Fibroblast of skin of right quadriceps (primary cell): ENCODE measurements at places on chromosomes 3 and 15.
A peak's percentile ranks its signal among the peaks of the same experiment; 100 is the strongest.

- no peak for DNase-seq
Observed at GRCh38 chr15:33649217-33649933, 318.9 kb upstream of the CHRM5 start.

DNA sequence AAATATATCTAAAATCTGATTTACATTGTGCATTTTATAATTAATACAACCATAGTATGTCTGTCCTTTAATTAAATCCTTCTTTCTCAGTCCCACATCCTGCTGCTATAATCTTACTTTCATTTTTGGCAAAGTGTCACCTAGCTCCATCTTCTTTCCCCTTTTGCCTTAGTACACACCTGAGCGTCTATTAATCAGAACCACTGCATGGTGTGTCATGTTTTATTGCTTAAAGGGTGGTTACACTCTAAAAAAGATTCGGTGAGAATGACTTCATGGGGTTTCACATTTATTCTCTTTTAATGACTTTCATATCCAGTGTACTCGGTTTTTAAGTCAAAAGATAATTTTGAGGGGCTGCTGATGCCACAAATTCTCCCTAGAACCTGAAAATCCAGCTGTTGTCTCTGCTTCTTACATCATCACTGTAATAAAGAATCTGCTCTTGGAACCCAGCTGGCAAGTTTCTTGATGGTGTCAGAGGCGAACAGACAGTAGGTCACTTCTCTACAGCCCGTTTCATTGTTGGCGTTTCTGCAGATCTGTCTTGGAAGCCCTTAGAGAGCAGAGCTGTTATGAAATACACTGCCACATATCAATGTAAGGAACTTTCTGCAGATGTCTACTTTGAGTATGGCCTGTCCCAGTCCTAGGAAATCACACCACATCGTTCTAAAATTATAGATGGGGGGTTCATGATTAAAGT is 99.7 kb downstream of the TIGIT start:
- no peak for DNase-seq

DNA sequence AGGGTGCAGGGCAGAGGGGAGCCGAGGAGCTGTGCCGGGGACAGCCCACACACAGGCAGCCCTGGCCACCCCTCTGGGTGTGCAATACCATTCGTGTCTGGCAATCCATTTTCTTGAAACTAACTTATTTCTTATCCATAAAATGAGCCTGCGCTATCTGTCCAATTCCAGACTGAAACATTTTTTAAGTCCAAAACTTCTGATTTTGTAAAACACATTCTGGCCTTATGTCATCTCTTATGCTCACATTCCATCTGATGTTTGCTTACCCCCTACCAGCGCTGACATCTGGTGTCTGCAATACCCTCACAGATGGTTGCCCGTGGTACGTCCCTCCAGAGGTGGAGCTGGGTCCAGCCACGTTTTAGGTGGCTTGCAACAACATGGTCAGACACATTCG is 31.8 kb downstream of the PCSK6 start:
- DNase-seq = no peak

DNA sequence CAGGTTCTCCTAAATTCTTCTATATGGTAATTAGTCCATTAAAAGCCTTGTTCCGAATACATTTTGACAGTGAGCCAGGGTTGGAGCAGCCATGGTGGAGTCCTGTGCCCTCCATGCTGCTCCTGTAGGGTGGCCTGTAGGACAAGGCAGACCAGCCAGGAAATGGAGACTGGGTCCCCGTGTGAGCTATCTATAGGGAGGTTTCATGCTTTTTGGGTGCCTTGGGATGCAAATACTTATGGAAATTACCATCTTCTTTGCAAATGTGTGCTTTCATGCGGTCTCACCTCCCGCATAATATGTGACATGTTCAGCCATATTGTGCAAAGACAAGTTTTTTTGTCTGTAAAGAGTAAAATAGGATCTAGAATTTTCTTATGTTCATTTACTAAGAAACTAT is 58.0 kb upstream of the FURIN start:
- DNase-seq = no peak

DNA sequence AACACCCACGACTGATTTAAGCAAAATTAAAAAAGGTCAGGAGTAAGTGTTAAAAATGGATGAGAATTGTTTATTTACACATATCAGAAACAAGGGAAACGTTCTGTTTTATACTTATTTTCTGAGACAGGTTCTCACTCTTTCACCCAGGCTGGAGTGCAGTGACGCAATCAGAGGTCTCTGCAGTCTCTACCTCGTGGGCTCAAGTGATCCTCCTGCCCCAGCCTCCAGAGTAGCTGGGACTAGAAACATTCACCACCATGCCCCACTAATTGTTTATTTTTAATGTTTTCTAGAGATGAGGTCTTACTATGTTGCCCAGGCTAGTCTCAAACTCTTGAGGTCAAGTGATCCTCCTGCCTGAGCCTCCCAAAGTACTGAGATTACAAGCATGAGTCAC is 1080.3 kb downstream of the ROBO1 start:
- DNase-seq = no peak

DNA sequence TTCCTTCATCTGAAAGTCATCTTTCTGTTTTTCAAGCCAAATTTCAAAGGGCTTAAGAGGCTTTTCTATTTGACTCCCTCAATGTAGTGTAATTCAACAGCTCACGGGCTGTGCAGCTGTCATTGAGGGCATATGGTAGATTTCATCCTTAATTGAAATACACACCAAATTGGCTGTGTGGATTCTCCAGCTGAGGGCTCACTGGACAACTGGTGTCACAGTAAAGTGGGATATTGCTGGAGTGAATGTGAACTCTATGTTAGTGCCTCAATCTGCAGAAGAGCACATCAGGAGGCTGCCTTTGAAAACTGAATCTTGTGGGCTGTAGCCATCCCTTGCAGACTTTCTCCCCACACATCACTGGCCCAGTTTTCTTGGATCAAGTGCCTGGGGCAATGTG is 120.1 kb downstream of the GALK2 start:
- no peak for DNase-seq

DNA sequence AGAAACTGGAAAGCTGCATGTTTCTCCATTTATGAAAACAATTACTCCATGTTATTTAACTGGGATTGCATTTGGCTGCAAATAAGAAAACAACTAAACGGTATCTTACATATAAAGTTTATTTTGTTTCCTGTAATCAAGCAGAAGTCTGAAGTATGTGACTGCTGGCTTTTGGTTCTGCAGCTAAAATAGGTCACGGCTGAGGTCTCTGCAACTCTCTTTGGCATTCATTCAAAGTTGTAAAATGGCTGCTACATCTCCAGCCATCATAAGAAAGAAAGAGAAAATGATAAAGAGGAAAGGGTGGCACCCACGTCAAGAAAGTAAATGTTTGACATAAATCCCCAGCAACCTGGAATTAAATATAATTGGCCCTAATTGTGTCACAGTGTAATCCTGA is 406.1 kb downstream of the TBC1D5 start:
- no peak for DNase-seq

- DNase-seq = peak; percentile 12
Observed at GRCh38 chr3:106088304-106088703, 219.5 kb upstream of the CBLB start.

GRCh38 chr3:197494366-197495058 is 61.3 kb downstream of the BDH1 start:
- DNase-seq = no peak

- DNase-seq = no peak
Observed at GRCh38 chr3:43326891-43327581, 40.7 kb downstream of the SNRK start.

- no peak for DNase-seq
Observed at GRCh38 chr3:163983940-163984339, 1094.4 kb downstream of the SI start.

DNA sequence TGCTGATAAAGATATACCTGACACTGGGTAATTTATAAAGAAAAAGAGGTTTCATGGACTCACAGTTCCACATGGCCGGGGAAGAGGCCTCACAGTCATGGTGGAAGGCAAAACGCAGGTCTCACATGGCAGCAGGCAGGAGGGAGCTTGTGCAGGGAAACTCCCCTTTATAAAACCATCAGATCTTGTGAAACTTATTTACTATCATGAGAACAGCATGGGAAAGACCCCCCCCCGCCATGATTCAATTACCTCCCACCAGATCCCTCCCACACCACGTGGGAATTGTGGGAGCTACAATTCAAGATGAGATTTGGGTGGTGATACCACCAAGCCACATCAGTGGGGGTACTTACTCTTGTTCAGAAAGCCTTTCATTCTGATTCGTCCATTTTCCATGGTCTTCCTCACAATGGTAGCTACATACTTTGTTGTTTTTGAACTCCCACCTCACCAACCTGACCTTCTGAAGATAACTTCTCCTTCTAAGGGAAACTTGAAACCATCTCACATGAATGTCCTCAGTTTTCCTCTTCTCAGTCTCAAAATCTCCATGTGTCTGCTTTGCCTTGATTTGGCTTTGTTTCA is 275.6 kb upstream of the PROK2 start:
- no peak for DNase-seq

- DNase-seq = no peak
Observed at GRCh38 chr3:155556531-155556930, 188.3 kb downstream of the PLCH1 start.

GRCh38 chr15:63172376-63172775 is 15.1 kb upstream of the RPS27L start:
- DNase-seq = no peak

DNA sequence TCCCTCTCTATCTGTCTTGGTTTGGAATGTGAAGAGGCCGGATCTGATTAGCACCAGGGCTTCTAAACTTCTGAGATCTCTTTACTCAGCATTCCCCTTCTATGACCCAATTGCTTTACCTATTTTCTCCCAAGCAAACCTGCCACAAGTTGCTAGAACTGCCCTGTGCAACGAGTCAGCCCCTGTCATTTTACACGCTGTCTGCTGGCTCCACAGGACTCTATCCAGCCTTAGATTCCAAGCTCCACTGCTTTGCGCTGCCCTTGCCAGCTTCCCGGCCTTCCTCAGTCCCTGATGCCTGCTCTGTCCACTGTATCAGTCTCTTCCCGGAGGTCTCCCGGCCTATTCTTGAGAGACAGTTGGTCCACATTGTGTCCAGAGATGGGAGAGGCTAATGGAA is 12.3 kb downstream of the CEP19 start:
- no peak for DNase-seq
